Placental pericyte (primary cell): ENCODE measurements at places on chromosomes 11 and 22. TPM values are rescaled to one million over a fixed set of nuclear protein-coding genes. Genes with fewer than 3 reads are reported as not detected.

DERL3 gene
- 0.43 and 9.0 TPM in 2 replicates for total RNA-seq

C11orf16 gene
- total RNA-seq: not detected in 2 replicates

FOLR2 gene
- not detected in 2 replicates for total RNA-seq

CD248 gene
- total RNA-seq: 111 and 123 TPM in 2 replicates

SHANK3 gene
- 1.1 TPM in 2 replicates for total RNA-seq

TBX1 gene
- total RNA-seq: not detected in 2 replicates

TRIM6 gene
- 3.7 and 14.0 TPM in 2 replicates for total RNA-seq

IL10RA gene
- total RNA-seq: not detected in 2 replicates

CSF2RB gene
- under 0.01 and 0.14 TPM in 2 replicates for total RNA-seq

FOLH1 gene
- 0.29 TPM in 1 of 2 replicates, not detected in the other for total RNA-seq

APOA5 gene
- total RNA-seq: not detected in 2 replicates

TMEM191B gene
- total RNA-seq: 2.3 TPM in 1 of 2 replicates, not detected in the other

TUBA8 gene
- total RNA-seq: 0.43 and 0.66 TPM in 2 replicates

RABL2B gene
- total RNA-seq: 18.2 and 24.6 TPM in 2 replicates

PAX6 gene
- total RNA-seq: under 0.01 TPM in 1 of 2 replicates, not detected in the other

MISFA gene
- total RNA-seq: 0.29 TPM in 1 of 2 replicates, not detected in the other

TOM1 gene
- 75.2 and 269 TPM in 2 replicates for total RNA-seq

TMPRSS5 gene
- under 0.01 and 3.7 TPM in 2 replicates for total RNA-seq

FUT4 gene
- 4.8 and 6.6 TPM in 2 replicates for total RNA-seq
